ENCODE measurements at places on chromosomes 6 and 20.

DNA sequence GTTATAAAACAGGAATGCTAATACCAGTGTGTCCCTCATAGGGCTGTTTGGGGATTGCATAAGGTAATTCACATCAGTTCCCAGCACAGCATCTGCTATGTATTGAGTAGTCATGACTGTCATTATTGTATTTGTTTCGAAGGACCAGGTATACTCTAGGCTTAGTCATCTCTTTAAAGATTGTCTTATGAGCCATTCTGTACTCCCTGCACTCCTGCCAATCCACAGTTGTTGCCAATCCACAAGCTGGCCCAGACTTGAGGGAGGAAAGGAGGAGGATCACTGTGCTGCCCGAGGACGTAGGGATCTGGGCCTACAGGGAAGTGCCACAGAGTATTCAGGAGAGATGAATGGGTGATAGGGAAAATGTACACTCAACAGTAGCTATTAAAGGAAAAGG is 113.0 kb upstream of the TIAM2 start:
- DNase-seq, result no peak

DNA sequence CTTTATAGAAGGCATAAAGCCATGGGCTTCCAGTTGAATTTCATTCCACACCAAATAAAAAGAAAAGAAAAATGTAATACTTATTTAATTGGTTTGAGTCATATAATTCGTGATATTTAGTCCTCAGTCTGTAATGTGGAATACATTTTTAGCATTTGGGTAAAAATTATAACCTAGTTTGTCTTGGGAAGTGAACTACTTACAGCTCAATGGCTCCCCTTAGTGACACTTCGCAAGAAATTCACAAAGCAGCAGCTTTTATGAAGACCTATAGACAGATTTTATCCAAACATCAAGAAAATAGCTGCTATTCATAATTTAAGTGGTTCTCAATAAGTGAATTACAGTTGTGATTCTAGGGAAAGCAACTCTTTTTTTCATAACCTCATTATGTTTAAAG is 72.1 kb downstream of the RSPO3 start:
- no peak for DNase-seq

GRCh38 chr6:146657432-146657831 is 58.7 kb downstream of the ADGB start:
- no peak for DNase-seq

- DNase-seq, result no peak
Measured at GRCh38 chr6:169407325-169407724, 153.7 kb upstream of the THBS2 start.

DNA sequence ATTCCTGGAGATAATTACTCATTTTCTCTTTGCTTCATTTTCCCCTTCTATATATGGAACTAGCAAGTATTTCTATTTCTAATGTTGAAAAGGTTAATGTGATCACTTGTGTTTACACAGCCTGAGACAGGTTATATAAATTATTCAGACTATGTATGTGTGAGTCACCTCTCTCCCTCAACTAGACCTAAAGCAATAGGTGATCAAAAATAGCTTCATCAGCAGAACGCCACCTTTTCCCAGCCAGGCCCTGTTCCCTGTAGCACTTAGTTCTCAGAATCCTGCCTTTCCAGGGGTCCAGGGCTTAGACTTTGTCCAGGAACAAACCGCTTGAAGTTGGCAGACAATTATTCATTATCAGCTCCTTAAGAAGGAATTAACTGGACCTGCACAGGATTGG is 125.3 kb upstream of the EXOC2 start:
- no peak for DNase-seq

- no peak for DNase-seq
Measured at GRCh38 chr20:16434062-16434664, 139.1 kb downstream of the KIF16B start.

DNA sequence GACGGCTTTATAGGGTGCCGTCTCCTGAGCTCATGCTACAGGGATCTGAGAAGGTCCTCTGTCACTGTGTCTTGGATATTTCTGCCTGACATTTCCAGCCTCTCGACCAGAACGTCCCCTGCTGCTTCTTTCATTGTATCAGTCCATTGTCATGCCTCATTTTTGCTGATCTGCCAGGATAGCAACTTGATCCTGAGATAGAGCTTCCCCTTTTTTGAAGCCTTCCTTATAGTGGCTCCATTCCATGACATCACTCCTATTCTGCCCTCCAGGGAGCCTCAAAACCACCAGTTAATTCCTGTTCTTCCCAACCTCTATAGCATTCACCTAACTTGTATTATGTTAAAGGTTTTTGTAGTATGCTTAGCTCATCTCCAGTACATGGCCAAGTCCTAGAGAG is 431.8 kb upstream of the NOX3 start:
- no peak for DNase-seq

DNA sequence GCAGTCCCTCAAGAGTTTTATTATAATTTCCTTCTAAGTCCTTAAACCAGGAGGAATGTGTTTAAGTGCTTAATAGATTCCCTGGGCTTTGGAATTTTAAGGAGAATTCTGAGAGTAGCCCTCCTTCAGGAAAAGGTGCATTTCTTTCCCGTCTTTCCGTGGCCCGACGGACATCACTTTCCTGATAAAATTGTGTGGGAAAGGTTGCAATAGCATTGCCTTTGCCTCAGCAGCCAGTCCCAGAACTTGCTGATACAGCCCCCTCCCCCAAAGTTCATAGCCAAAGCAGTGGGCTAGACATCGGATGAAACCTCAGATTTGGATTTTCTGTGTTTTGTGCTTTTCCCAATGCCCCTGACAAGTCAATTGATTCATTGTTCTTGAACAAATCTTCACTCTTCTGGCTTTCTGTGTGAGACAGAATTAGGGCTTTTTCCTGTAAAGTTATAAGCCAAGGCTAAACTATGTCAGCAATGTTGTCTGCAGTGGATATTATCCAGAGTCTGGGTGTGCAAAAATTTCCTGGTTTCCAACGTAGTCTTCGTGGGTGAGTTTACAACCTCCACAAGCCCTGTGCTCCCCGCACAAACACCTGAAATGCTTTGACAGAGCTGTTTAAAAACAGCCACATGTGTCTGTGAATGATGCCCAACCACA is 1.1 kb upstream of the SMOC2 start:
- no peak for DNase-seq

GRCh38 chr6:71391126-71391525 is 102.5 kb downstream of the OGFRL1 start:
- no peak for DNase-seq

GRCh38 chr6:168634541-168635328 is 193.8 kb downstream of the SMOC2 start:
- no peak for DNase-seq

DNA sequence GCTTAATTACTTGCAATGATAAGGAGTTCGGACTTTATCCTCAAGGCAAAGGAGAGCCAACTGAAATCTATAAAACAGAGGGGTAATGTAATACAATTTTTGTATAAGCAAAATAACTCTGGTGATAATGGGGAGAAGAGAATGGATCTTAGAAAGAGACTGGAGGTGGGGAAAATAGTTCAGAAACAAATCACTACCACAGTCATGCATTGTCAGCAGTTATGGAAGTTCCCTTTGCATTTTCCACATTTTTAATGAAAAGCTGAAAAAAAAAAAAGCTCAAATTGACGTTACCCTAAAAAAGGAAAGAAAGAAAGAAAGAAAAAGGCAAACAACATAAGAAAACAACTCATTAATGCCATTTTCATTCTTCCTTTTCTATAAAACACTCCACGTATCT is 337.6 kb upstream of the HSF2 start:
- DNase-seq, result no peak

GRCh38 chr6:17505062-17505476 is 95.0 kb upstream of the FAM8A1 start:
- DNase-seq, result no peak

- DNase-seq, result no peak
Measured at GRCh38 chr20:33719277-33719988, 677 bp downstream of the PXMP4 start.

DNA sequence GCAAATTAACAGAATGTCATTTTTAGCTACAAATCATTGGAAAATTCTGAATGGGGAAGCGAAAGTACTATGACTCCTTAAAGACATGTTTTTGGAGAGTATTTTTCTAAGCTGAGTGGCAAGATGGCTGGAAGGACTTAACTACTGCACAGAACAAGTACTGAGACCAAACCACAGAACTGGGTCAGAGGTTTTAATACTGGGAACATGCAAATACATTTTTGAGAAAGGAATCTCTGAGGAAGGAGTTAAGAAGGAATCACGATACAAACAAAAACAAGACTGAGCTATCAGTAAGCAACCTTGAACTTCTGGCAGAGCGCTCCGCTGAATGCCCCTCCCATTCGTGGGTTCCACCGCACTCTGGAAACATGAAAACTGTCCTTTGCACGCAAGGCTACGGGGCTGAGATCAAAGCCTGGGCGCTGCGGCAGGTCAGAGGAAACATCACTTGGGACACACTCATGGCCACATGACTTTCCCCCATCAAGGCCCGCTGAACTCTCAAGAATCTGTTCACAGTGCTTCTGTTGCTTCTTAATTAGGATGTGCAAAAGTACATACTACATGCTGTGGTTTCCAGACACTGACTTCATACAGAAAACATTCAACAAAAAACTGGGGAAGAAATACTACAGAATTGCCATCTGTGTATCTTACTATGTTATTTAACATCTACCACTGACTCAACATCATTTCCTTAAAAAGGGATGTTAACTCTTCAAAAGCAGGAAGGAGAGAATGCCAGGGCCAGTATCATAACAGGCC is 27.8 kb downstream of the SLC23A2 start:
- no peak for DNase-seq

Measured in NCI-H1417 treated with DMSO at 0.1 percent for 48 hours (cell line).